Brain pericyte (primary cell): ENCODE measurements at places on chromosomes 11 and 22.
A peak's percentile ranks its signal among the peaks of the same experiment; 100 is the strongest.

DNA sequence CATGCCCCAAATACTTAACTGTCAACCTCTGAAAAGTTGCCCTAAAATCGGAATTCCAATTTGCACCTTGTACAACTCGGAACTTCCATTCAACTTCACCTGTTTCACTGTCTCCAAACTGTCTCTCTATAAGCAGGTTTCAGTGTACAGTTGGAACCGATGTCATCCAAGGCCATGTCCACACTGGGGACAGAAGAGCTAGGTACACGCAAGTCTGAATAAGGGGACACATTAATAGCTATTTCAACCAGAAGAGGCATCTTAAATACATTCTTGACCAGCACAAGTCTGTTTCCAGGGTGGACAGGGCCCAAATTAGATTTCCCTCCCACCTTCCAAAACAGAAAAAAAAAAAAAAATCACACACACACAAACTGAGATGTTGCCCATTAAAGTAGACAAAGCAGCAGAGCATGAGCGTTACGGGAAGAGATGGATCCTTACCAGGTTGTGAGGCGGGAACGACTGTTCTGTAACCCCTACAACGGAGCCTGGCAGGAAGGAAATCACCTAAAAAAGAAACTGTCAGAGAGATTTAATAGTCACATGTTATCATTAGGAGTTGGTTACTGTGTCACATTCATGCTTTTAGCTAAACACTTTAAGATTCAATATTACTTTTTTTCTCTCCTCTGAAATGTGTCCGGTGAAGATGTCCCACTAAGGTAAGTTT, 1.7 kb downstream of the CREBZF start:
- no peak for DNase-seq

DNA sequence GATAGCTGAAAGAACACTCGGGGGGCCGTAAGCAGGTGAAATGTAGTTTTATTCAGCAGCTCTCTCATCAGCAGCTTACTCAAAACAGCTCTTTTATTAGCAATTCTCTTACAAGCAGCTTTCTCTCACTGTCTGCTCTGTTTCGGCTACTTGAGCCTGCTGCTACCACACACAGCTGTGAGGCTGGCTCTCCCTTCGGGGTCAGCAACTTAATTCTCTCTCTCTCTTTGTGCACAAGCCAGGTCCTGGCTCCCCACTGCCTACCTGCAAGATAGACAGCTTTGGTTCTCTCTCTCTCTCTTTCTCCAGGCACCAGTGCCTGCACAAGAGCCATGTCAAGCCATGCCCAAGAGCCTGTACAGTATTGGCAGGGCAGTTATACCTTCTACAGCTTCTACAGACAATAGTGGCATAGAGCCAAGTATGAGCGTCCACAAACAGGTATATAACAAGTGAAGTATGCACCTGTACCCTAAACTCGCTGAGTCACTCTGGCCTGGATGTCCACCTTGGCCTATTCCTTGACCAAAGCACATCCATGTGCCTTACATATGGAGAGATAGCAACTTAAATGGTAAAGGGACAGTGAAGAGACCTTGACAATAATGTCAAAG, 110.8 kb downstream of the MTNR1B start:
- no peak for DNase-seq

- peak; percentile 37 for DNase-seq
These were observed 51.5 kb downstream of the LHFPL7 start for GRCh38 chr22:24894998-24895397.

DNA sequence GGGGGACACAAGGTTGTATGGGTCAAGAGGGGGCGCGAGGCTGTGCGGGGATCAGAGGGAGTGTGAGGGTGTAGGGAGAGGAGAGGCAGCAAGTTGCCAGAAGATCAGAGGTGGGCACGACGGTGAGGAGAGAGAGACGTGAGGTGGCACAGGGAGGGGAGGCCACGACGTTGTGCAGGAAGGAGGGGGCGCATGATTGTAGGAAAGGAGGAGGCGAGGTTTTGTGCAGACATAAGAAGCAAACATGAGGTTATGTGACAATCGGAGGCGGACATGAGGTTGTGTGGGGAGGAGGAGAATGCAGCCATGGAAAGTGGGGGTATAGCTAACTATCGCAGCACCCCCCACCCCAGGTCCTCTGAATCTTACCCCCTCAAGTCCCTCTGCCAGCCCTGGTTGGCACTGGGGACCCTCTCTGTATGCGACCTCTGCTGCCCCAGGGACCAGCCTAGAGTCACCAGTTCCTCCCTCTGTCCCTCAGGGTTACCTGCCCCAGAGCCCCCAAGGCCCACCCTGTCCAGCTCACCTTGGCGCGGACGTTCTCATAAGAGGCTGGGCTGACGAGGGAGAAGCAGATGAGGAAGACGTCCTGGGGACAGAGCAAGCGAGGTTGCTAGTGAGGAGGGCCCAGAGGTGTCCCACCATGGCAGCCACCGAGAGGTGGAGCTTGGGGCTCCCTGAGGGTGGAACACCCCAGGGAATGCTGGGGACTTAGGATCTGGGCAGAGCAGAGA, 12.5 kb downstream of the RAC2 start:
- DNase-seq = no peak

- no peak for DNase-seq
These were observed 1.2 kb upstream of the ARRB1 start for GRCh38 chr11:75352588-75353206.

GRCh38 chr11:79413268-79413667, 27.6 kb downstream of the TENM4 start:
- DNase-seq = peak; percentile 81

GRCh38 chr11:76566811-76567210, 103.7 kb downstream of the LRRC32 start:
- DNase-seq = no peak

DNA sequence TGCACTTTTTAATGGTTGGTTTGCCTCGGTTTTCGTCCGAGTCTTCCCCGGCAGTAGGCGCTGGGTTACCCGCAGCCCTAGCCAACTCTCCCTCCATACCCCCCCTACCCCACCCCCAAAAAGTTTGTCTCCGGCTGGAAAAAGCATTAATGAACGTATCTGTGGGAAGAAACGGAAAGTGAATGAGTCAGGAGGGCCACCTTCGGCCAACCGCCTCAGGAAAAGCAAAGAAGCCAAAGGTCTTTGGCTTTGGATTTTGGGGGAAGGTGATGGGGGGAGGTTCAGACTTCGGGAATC, 508 bp upstream of the FLI1 start:
- DNase-seq = no peak

DNA sequence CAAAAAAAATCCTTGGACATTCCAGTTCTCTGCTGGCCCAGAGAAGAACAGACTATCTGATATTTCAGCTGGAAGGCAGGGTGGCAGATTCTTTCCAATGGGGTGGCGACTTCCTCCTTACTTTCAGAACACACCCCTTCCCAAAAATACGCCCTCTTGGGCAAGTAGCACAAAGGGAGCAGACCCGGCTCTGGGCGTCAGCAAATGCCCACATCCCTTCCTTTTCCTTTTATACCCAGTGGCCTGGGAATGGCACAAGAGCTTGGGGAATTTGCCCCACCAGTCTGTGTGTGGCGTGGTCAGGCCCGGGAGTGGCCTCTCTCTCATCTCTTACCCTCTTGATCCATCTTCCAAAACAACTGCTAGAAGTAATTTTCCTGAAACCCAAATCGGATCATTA, 33.0 kb upstream of the NUP160 start:
- no peak for DNase-seq

DNA sequence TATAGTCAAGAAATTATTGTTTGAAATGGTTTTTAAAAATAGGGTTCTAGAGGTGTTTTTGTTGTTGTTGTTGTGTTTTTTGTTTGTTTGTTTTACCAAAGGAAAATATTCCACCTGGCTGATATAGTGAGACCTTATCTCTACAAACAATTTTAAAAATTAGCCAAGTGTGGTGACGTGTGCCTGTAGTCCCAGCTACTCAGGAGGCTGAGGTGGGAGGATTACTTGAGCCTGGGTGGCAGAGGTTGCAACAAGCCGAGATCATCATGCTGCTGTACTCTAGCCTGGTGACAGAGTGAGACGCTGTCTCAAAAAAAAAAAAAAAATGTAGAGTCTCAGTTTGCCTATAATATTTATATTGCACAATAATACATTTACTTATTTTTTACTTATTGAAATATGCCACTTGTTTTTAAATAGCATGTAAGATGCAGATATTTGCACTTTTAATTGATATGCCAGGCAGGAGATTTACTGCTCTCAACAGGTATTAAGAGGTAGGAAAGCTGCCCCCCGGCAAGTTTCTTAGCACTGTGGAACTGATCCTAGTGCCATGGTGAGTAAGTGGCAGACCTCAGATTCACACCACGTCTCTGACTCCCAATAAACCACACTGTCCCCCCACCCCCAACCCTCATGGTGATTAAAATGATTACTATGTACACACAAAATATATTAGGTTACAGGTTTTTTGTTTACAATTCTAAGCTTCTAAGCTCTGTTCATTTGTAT, 157.4 kb downstream of the TEAD1 start:
- DNase-seq = no peak
